ENCODE measurements at places on chromosomes 4 and X.

DNA sequence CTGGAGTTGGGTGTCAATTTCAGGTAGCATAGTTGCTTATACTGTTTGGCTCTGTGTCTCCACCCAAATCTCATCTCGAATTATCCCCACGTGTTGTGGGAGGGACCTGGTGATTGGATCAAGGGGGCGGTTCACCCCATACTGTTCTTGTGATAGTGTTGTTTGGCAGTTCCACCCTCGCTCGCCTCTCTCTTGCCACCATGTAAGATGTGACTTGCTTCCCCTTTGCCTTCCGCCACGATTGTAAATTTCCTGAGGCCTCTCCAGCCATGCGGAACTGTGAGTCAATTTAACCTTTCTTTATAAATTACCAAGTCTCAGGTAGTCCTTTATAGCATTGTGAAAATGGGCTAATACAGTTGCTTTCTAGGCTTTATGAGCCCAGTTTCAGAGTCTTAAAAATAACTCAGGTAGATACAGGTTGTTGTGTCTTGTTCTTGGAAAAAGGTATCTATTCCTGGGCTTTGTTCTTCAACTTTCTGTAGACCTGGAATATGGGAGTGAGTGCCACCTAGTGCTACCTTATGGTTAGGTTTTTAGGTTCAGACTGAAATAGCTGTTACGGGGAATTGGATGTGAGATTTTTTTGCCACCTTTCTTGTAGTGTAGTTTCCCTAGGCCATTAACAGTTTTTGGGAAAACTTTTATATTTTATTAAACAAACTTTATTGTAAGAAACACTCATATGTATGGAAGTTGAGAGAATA is 15.6 kb downstream of the PGK1 start:
- no peak for DNase-seq

- no peak for DNase-seq
Measured at GRCh38 chr4:19650903-19651864, 600.5 kb upstream of the SLIT2 start.

- DNase-seq, result peak; percentile 1
Measured at GRCh38 chrX:38879631-38880220, 78.5 kb downstream of the MID1IP1 start.

DNA sequence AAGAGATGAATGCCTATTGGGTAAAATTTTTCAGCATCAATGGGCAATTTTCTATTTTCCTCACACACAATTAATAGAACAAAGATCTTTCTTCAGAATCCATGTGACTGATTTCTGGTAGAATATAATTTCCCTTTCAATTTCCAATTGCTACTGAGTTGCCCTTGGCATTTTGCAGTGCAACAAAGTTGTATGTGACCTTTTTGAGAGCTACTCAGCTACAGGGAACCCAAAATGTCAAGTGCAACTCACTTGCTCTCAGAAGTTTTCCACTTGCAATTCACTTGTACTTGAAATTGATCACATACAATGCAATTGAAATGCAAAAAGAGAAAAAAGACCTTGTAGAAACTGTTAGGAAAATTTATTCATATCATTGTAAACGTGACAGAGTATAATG is 245.5 kb downstream of the BANK1 start:
- DNase-seq, result no peak

DNA sequence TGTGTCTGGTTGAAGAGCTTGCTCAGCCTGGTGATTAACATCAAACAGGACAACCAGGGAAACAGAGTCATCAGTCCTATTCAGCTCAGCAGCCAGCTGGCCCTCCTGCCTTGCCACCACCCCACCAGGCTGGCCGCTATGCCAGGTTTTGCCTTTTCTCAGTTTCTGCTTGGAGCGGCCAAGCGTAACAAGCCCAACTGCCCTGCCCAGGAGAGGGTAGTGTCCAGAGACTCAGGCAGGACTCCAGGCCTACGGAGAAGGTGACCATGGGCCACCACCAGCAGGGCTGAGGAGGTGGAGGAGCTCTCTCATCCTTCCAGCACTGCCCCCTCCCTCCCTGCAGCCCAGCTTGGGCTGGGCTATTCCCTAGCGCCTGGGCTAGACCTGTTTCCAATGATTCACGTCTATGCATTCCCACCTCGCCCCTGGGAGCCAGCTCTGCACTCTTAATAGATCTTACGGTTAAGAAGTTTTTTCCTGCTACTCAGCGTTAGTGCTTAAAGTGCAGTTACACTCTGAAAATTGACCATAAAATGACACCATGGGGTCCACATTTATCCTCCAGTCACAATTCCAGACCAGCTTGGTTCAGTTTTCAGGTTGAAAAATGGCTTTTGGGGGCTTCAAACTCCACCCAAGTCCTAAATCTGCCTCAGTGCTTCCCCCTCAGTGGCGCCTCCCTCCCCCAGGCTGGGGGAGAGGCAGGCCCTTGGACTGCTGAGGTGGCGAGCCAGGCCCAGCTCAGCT is 124.0 kb upstream of the PJA1 start:
- DNase-seq, result no peak

GRCh38 chr4:173485164-173485563 is 44.9 kb downstream of the HAND2 start:
- DNase-seq, result no peak

DNA sequence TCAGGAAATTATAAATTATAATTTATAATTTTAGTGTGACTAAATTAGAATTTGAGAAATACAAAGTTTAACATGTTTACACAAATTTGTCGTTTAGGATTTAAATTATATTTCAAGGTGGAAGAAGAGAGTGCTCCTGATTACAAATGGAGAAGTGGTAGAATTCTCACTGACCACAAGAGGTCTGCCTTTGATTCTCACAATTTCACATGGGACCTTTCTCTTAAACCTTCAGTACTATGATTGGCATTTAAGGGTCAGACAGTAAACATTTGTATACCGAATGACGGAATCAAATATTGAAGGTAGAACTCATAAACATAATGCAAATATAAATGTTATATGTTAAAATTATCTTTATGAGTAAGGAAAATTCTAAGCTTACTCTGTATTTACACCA is 171.7 kb downstream of the SLIT2 start:
- no peak for DNase-seq

GRCh38 chrX:4809571-4809970 is 1096.1 kb upstream of the PRKX start:
- no peak for DNase-seq

DNA sequence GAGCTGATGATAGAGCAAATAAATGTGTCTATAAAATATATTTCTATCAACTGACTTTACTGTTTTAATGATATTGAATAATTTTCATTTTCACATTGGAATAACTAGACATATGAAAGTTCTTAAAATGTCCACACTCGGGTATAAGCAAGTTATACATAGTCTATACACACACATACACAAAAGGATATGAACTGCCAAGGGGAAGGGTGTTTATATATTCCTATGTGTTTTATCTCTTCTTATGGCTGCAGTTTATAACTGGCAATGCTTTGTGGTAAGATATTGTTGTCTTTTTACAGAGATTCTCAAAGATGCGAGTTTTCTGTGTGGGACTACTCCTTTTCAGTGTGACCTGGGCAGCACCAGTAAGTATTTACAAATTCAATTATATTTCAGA is 1.6 kb downstream of the MEPE start:
- no peak for DNase-seq

- no peak for DNase-seq
Measured at GRCh38 chr4:100746141-100746739, 228.4 kb upstream of the EMCN start.

DNA sequence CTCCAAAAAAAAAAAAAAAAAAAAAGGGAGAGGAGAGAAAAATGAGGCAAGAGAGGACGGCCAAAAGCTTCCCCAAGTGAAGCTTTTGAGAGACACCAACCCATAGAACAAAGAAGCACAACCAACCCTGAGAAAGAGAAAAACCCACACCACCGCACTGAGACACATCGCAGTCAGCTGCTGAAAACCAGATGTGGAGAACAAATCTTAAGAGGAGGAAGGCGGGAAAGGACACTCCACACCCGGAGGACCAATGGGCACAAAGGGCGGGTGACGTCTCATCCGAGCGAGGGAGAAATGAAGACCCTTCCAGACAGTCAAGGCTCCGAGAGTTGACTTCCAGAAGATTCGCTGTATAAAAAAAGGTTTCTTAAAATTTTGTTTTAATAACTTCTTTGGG is 112.1 kb downstream of the AFAP1 start:
- no peak for DNase-seq

- no peak for DNase-seq
Measured at GRCh38 chr4:77065382-77065781, 10.4 kb downstream of the CCNI start.

- no peak for DNase-seq
Measured at GRCh38 chrX:103518571-103518970, 718 bp downstream of the RAB40A start.

DNA sequence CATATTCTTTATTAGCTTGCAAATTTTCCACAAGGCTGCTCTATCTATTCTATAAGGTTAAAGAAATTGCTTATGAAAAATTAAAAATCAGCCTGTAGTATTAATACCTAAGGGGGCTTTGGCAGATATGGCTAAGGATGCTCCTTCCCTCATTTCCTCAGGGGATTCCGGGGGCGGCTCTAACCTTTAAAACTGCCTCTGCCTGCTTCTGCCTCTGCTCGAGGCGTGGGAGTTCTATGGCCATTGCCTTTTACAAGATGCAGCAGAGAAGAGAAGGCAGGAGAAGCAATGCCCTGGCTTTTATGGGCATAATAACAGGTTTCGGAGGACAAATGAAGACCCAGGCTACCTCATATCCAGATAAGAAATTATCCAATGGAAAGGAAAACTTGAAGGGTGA is 8.6 kb upstream of the CDKN2AIP start:
- DNase-seq, result no peak

GRCh38 chrX:2577844-2578466 is 77.2 kb upstream of the DHRSX start:
- no peak for DNase-seq

DNA sequence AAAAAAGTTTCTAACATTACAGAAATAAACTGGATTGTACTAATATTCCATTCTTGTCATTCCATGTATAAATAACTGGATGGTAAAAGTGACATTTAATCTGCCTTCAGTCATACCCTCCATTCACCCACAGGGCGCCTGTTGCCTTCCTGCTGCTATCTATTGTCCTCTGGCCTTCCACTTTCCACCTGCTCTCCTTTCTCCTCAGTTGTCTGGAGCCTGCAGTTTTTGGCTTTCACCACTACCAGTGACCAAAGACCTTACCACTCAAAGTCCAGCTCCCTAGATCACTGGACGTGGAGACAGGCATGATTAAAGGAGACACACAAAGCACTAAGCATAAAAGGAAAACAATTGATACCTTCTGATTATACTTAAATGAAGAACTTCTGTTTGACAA is 46.2 kb upstream of the NHS start:
- DNase-seq, result no peak

DNA sequence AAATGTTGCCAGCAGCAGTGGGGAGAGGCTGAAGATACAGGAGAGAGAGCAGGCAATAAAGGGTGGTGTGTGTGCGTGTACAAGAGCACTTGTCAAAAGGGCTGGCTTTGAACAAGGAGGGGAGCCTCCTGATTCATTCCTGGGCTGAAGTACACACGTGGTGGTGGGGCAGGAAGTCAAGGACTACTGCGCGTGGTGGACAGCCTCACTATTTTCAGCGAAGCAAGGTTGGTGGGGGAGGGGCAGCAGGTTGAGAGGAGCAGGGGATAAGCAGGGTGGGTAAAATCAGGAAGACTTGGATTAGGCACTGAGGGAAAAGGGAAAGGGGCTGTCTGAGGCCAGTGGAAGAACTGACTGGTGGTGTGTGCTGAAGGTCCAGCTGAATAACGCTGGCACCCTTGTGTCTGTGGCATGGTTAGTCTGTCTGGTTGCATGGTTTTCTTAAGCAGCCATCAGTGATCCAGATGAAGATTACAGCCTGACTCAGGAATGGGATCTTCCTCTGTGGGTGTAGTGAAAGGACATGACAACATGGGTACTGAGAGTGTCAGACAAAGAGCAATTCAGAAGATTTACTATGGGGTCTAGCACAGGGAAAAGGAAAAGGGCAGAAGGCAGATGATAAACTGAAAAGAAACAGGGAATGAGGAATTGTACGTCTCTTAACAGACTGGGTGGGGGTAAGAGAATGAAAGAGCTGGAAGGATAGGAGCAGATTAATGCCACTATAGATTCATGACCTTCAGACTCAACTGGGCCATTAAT is 149.8 kb downstream of the CHM start:
- DNase-seq, result no peak

- no peak for DNase-seq
Measured at GRCh38 chrX:20515841-20516461, 249.2 kb upstream of the RPS6KA3 start.

GRCh38 chrX:150362599-150363481 is at the start of gene MAMLD1:
TSS of gene MAMLD1 (plus strand) at chrX:150363317. CDS start at chrX:150445517, 82,200 bp downstream.
- peak; percentile 69 for DNase-seq

DNA sequence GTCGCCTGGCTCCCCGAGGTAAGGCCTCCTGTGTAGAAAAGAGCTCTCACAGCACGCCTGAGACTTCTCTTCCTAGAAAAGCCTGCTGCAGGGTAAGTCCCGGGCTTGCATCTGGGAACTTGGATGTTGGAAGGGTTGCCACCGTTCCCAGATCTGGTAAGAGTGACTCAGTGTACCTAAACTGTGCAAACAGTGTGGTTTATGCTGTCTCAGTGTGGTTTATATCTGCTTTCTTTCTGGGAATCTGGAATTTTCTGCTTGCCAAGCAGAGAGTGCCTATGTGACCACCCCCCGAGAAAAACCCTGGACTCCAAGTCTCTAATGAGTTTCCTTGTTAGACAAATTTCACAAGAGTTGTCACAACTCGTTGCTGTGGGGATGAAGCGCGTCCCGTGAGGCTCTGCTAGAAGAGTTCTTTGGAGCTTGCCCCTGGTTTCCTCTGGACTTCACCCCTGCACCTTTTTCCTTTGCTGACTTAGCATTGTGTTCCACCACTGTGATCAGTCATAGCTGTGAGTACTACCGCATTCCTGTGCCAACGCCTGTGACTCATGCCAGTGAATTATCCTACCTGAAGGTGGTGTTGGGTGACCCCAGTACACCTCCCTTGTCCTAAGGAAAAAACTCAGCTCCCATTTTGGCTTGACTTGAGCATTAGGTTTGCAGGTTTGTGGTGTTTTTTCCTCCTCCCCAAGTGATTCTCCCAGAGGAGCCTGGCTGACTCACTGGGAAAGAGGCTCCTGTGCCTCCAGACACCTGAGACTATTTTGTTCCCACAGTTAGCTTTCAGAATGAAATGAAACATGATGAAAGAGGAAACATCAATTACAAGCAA is 14.5 kb downstream of the SLC2A9 start:
- no peak for DNase-seq

- peak; percentile 58 for DNase-seq
Measured at GRCh38 chrX:119273420-119274192, 37.5 kb downstream of the PGRMC1 start.

Measured in CD4-positive, alpha-beta T cell treated with Interleukin-12 subunit alpha and Interleukin-12 subunit beta, for 1 hour (primary cell).